ENCODE measurements at places on chromosomes 7 and 10. TPM values are rescaled to one million over a fixed set of nuclear protein-coding genes. Genes with fewer than 3 reads are reported as not detected.

HOXA6 gene
- total RNA-seq = 28.1 TPM

DNA sequence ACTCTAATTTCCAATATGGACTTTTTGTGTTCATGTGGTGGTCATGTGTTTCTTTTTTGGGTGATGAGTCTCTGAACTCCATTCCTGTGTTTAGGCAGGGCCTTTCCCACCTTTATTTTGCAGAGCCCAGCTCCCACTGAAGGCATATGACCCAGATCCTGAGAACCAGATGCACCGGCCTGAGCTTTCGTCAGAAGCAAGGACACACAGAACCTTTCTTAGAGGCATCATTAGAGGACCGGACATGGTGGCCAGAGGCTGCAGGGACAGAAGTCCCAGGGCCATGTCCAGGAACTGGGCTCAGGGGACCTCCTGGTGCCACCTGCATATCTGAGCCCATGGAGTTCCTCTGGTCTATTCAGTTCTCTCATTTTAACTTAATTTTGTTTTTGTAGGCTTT, 200.9 kb upstream of the ZNF32 start:
- no peak for DNase-seq

DNA sequence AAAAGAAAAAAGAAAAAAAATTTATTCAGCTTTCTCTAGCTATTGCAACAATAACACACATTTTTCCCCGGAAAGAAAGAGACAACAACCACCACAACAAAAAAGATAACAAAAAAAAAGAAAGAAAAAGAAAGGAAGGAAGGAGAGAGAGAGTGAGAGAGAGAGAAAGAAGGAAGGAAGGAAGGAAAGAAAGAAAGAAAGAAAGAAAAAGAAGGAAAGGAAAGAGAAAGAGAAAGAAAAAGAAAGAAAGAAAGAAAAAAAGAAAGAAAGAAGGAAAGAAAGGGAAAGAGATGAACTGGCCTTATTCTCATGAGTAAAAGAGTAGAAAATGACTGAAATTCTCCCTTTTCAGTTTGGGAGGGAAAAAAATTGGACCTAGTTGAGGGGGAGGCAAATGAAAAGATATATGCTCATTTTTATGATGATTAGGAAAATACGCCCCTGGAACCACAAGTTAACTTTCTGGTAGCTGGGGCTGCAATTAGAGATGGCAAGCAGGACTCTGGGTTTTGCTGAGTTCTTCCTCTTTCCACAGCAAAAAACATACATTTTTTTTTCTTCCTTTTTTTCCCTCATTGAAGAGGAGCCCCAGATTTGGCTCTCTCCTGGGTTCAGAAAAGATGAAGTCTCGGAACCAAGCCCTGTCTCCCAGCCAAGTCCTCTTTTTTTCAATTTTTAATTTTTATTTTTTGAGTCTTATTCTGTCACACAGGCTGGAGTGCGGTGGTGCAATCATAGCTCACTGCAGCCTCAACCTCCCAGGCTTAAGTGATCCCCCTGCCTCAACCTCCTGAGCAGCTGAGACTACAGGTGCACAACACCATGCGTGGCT, 12.6 kb upstream of the PRDX3 start:
- DNase-seq = no peak

HBP1 gene
- 21.8 TPM for total RNA-seq

DNA sequence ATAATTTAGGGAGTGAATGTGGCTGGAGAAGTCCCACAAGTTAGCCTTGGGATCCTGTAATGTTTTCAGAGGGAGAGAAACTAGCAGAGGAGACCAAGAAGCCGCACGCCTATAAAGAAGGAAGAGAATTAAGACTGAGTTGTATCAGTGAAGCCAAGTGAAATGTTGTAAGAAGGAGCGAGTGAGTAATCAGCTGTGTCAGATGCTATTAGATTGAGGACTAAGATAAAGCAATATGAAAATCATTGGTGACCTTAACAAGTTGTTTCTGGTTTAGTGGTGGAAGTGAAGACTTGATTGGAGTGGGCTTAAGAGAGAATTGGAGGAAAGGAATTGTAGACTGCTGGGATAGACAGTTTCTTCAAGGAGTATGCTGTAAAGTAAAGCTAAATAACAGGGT, 8.8 kb downstream of the CCSER2 start:
- no peak for DNase-seq

DNA sequence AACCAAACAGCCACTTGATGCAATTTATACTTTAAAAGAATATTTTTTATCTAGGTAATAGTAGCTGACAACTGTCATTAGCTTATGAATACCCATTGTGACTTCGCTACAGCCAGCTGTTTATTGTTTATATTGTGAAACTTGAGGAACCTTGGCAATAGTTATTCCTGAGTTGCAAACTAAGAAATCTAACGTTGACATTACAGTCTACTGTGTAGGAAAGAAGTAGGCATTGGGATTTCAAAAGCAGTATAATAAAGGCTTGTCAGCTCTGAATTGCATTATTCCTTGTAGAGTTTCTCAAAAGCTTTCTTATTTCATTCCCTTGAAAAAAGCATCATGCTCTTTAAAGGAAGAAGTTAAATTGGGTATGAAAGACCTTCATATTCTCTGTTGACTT, 42.7 kb upstream of the OIT3 start:
- DNase-seq = no peak

- DNase-seq = no peak
Measured at GRCh38 chr10:123835575-123835974, 56.0 kb downstream of the CPXM2 start.

CPN1 gene
- not detected for total RNA-seq

All from HT-29 (cell line).